ENCODE measurements at places on chromosomes 7 and 10. TPM values are rescaled to one million over a fixed set of nuclear protein-coding genes. Genes with fewer than 3 reads are reported as not detected.

RASSF4 gene
- 11.8 TPM for total RNA-seq

FEZF1 gene
- not detected for total RNA-seq

LSM8 gene
- total RNA-seq = 35.4 TPM

INSIG1 gene
- total RNA-seq = 237 TPM

AEBP1 gene
- total RNA-seq = 15.5 TPM

VAX1 gene
- not detected for total RNA-seq

TMEM60 gene
- 20.4 TPM for total RNA-seq

LRRC17 gene
- 71.5 TPM for total RNA-seq

MOGAT3 gene
- total RNA-seq = not detected

ARHGEF35 gene
- total RNA-seq = 1.3 TPM

SLC26A3 gene
- total RNA-seq = not detected

SEMA3C gene
- 127 TPM for total RNA-seq

TAS2R3 gene
- total RNA-seq = 0.85 TPM

Measured in smooth muscle cell of bladder (primary cell).